ENCODE measurements at places on chromosomes 6 and 20.

DNA sequence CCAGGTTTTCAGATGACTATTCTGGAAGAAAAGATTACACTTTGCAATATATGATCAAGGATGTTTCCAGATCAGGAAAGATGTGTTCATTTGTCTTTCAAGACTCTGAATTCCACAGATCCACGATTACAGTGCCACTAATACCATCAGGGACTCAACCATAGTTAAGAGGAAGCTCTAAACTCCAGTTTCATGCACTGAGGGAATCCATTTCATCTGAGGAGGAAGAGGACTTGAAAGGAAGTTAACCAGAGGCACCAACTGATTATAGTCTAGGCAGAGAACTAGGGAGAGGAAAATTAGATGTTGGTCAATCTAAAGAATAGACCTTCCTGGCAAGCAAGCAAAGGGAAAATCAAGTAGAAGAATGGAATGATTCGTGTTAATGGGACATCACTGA lies 218.3 kb upstream of the PRDM1 start:
- no peak for DNase-seq

DNA sequence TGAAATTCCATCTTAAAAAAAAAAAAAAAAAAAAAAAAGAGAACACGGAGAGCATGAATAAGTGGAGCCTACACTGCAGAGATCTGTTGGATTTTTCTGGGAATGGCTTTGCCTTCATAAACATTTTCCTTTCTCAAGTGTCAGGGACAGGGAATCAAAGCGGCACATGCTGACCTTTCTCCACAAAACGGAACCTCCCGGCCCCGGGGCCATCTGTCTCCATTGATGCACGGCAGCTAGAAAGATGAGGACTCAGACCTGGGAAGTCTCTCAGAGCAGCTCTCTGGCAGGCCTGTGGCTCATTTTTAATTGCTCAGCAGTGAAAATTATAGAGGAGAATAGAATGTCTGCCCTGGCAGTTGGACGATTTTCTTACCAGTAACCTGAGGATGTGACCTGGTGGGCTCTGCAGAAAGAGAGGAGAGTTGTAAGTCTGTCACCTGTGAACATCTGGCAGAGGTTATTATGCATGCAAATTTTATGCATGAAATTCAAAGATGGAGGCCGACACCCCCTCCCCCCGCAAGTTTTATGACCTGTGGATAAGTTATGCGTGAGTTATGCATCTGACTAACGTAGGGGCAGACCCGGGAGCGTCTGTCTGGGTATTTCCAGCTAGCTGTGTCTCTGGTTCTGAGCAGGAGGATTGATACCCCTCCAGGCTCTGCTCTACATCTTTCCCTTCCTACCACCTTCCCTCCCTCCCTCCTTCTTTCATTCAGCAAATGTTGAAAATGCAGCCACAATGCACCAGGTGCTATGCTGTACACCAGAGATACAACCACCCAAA lies 352.5 kb downstream of the CDH26 start:
- DNase-seq, result no peak

- no peak for DNase-seq
These were observed 3.8 kb downstream of the DEK start for GRCh38 chr6:18260448-18261106.

DNA sequence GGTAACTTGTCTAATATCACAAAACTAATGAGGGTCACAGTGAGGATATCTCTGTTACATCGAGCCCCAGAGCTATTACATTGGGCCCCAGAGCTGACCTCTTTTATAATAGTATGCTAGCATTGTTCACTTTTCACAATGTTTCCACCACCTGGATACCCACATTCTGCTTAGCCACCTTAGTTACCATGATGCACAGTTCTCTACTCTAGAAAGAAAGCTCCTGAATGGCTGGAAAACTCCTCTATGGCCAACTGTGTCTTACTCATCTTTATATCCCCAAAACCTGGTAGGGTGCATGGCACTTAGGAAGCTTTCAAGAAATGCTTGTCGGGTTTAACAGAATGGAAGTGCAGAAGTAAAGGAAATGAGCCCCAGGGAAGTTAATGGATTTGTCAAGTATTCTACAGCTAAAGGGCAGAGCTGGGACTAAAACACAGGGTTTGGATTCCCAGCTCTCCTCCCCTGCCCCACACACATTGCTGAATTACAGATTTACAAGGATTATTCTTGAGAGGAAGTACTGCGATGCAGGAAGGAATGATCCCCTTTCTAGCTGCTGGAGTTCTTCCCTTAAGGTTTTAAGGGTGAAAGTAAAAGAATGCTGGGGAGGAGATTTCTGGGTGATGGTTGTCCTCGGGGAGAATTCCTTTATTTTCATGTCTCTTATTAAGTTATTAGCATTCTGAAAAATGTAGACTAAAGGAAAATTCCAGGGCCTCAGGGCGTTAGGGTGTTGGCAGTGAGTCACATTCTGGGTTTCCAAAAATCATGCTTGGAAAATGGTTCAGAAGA lies 16.1 kb upstream of the HINT3 start:
- no peak for DNase-seq

- no peak for DNase-seq
These were observed 142.2 kb upstream of the AFDN start for GRCh38 chr6:167684276-167685104.

- DNase-seq, result no peak
These were observed 424.8 kb downstream of the QKI start for GRCh38 chr6:163839296-163839695.

DNA sequence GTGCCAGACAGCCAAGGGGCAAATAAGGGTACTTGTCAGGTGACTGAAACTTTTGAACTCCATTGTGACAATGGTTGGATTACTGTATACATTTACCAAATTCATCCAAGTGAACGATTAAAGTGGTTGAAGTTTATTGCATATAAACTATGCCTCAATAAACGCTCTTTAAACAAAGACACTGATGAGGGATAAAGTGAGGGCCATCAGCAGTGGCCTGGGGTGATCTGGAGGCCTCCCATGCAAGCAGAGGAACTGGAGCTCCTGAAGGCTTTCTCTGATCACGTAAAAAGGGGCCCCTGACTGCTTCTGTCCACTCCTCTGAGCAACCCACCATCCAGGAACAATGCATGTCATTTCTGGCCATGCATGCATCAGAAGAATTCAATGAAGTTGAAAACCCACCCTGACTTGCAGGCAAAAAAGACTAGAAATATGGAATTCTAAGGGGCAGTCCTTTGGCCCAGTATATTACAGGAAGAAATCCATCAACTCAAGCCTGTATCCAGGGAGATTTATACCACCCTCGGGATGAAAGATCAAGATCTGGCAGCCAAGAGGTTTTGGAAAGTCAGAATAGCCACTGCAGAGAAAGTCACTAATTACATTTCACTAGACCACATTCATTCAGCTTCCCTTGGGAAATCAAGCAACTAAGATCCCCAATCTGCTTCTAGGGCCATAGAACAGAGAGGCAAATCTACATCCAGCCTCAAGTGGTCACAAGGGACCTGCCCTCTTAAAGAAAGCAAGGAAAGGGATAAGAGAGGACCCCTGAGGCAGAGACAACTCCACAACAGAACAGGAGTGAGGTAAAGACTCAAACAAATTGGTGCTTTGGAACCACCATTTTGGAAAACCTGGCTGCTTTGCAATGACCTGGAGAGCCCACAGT lies 31.7 kb upstream of the RAB22A start:
- no peak for DNase-seq

- no peak for DNase-seq
These were observed 1.7 kb upstream of the GMPR start for GRCh38 chr6:16236631-16237199.

All from stimulated activated CD4-positive, alpha-beta T cell treated with anti-CD3 and anti-CD28 coated beads, TNF-alpha, amount 100 ng/mL, for 1 hour (primary cell).